ENCODE measurements at places on chromosomes 5 and 9. TPM values are rescaled to one million over a fixed set of nuclear protein-coding genes. Genes with fewer than 3 reads are reported as not detected.

DNA sequence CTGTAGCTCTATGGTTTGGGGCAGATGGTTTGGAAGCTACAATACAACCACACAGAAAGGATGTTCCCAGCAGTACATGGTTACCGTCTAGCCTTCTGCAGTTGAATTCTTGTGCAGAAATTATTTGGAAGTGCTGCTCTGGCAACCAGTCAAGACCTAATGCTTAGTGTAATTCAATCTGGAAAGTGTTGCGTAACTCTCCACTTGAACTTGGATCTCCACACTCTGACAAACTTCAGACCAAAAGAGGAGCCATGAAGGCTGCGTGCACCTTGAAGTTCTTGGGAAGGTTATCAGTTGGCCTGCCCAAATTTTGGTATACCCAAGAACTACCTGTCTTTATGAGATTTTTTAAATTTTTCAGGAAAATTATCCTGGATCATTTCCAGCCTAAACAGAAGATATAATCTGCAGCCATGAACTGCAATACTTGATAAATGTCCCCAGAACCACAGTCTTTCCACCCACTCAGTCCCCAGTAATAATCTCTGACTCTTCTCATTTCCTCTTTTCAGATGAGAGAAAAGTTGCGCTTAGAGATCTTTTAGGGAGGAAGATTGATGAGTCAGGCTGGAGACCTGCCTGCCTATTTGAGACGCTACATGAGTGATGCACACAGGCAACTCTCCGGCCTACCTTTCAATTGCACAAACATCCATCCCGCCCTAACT, 159.9 kb downstream of the FANCC start:
- no peak for DNase-seq

- no peak for DNase-seq
Measured at GRCh38 chr9:107770716-107771115, 281.1 kb upstream of the KLF4 start.

GRCh38 chr5:65774346-65774745, 52.3 kb downstream of the NLN start:
- no peak for DNase-seq

GRCh38 chr5:138544181-138545134, 1.4 kb upstream of the ETF1 start:
- DNase-seq = peak; percentile 41

GRCh38 chr9:87089929-87090328, 142.6 kb upstream of the GAS1 start:
- DNase-seq = no peak

TEK gene
- total RNA-seq = not detected

GRCh38 chr5:139675213-139675612, 27.1 kb downstream of the CXXC5 start:
- DNase-seq = no peak

ANXA2R gene
- 2.8 TPM for total RNA-seq

CARD6 gene
- total RNA-seq = 1.4 TPM

ANKRD33B gene
- 10.0 TPM for total RNA-seq

PCDHGA11 gene
- total RNA-seq = not detected

- DNase-seq = no peak
Measured at GRCh38 chr5:125302577-125302976, 556.1 kb upstream of the ZNF608 start.

ZDHHC11 gene
- 7.9 TPM for total RNA-seq

DNA sequence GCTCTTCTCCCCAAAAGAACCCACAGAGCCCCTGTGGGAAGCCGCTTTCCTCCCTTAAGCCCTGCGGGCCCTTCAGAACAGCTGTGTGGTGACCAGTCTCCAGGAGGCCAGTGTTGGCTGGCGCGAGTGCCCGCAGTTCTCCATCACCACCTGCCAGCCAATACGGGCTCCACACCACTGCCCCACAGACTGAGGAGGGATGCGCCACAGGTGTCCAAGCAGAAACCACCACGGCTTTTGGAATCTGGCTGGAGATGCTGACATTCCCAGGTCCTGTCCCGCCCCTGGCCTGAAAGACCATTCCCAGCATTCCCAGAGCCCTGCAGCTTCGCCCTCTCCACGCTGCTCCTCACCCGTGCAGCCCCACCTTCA, 12.8 kb downstream of the CCNI2 start:
- DNase-seq = no peak

SLC6A19 gene
- total RNA-seq = not detected

ZDHHC11B gene
- 0.67 TPM for total RNA-seq

WNT8A gene
- total RNA-seq = not detected

SLC27A6 gene
- not detected for total RNA-seq

DEPDC1B gene
- 33.2 TPM for total RNA-seq

- peak; percentile 28 for DNase-seq
Measured at GRCh38 chr9:72443855-72444254, 77.6 kb upstream of the TMC1 start.

- DNase-seq = no peak
Measured at GRCh38 chr5:25763781-25764180, 1119.0 kb upstream of the CDH10 start.

DNA sequence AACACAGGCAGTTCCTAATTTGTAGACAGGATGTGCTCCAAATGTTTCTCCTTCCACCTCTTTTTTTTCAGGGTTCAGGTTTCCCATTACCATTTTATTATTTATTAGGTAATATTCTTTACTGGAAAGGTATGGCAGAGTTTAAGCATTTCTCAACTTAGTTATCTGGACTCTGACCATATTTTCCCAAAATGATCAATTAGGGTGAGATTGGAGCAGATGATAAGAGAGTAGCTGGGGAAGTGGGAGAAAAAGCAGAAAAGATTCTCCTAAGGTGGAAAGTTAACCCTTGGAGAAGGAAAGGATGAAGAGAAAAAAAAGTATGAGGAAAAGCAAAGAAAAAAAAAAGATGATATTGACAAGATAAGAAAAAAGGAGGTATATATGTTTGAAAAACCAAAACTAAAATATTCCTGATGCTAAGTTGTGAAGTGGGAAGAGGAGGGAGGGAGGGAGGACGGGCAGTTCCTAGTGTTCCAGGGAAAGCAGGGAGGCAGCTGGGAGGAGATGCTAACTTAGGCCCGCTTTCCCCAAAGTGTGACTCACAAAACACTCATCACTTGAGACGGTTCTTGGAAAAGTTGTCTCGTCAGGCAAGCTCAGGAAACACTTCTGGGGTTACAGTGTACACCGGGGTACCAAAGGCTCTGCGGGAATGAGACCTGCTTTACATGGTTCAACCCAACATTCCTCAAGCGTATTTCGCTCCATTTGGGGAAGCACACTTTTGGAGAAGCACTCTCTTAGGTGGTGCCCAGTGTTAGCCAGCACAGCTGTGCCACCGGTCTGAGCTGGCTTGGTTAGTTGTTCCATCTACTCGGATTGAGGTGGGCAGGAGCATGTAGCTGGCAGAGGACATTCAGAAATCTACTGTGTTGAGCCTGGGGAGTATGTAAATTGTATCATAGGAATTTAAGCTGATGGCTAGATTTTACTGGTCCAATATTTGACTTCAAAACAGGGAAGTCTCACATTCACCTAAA, 35.1 kb downstream of the B4GALT1 start:
- DNase-seq = peak; percentile 8

GRCh38 chr5:179288101-179288808, 57.0 kb downstream of the ADAMTS2 start:
- no peak for DNase-seq

All from activated CD4-positive, alpha-beta memory T cell treated with anti-CD3 and anti-CD28 coated beads for 36 hours (primary cell).